ENCODE measurements at places on chromosomes 12 and 14.
A peak's percentile ranks its signal among the peaks of the same experiment; 100 is the strongest.

DNA sequence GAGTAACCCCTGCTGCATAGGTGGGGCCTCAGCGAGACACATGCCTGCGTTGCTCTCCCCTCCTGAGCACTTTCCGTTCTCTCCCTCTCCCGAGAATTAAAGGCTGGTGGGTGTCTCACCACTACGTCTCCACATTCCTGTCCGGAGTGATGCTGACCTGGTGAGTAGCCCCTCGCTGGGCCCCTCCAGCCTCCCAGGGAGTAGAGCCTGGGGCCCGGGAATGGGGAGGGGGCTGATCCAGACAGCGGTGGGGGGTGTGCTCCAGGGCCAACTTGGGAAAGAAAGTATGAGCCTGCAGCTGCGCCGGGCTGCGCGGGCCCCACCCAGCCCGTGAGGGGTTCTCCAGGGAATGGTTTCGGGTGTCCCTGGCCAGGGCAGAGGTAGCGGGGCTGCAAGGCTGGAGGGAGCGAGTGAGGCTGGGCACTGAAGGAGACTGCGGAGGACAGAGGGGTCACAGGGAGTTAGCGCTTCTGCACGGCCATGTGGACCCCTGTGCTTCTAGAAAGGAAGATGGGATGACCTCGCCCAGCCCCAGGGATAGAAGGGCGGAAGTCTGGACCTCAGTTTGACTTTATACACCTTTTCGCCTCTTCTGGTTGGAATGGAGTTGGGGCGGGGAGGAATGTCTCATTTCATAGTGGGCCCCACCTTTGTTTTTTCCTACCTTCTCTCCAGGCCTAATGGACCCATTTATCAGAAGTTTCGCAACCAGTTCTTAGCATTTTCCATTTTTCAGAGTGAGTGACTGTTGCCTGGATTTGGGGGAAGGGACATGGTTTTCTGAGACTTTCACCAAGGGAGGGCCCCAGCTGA, 22.5 kb downstream of the RHOF start:
- no peak for DNase-seq

- DNase-seq, result no peak
Measured at GRCh38 chr12:8689681-8690080, 8.1 kb upstream of the RIMKLB start.

- DNase-seq, result no peak
Measured at GRCh38 chr14:78767436-78767835, 597.3 kb downstream of the NRXN3 start.

DNA sequence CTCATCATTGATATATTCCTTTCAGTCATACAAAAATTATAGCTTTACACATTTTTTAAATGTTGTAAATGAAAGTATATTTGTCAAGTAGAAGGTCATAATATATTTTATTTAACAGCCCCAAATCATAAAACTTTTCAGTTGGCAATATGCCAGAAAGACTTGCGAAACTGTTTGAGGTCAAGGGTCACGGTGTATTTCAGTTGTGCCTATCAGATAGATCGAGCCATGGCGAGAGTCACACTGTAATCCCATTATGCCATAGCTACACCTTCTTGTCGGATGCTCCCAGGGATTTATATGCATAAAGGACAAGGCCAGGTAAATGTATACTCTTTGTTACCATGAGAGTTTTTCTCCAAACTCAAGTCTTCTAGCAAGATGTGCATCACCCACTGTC, 26.7 kb upstream of the G2E3 start:
- DNase-seq, result no peak

- no peak for DNase-seq
Measured at GRCh38 chr12:95607642-95608041, 56.4 kb upstream of the USP44 start.

- DNase-seq, result peak; percentile 17
Measured at GRCh38 chr14:74459289-74459946, 33.4 kb upstream of the SYNDIG1L start.

DNA sequence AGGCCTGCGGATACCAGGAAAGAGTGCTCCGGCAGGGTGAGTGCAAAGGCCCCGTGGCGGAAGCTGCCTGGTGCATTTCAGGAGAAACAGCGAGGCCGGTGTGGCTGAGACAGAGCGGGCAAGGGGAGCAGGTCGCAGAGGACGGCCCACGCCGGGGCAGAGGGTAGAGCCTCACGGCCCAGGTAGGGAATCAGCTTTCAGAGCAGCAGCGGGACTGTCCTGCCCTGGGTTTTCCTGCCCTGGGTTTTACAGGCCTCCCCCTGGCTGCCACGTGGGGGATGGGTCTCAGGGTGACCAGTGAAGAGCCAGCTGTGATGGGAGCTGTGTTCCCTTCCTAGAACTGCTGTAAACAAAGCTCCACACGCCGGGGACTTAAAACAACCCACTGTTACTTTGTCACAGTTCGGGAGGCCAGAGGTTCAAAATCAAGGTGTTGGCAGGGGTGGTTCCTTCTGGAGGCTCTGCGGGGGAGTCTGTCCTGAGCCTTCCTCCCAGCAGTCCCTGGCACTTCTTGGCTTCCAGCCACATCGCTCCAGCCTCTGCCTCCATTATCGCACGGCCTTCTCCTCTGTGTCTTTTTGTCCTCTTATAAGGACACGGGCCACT, 10.4 kb downstream of the NCOR2 start:
- no peak for DNase-seq

DNA sequence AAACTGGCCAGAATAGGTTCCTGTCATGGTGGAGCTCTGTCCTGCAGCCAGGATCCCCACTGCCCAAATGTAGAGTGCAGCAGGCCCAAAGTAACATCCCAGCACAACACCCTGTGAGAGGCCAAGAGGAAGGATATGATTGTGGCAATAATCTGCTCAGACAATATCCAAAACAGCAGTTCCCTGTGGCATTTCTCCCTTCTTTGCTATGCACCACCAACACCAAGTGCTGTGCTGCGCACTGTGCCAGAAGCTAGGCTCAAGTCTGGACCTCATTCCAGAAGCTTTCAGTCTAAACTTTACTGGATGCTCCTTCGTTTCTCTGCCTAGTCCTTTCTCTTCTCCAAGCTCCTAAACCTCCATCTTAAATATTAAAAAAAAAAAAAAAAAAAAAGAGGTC, 33.4 kb downstream of the SLC11A2 start:
- no peak for DNase-seq

DNA sequence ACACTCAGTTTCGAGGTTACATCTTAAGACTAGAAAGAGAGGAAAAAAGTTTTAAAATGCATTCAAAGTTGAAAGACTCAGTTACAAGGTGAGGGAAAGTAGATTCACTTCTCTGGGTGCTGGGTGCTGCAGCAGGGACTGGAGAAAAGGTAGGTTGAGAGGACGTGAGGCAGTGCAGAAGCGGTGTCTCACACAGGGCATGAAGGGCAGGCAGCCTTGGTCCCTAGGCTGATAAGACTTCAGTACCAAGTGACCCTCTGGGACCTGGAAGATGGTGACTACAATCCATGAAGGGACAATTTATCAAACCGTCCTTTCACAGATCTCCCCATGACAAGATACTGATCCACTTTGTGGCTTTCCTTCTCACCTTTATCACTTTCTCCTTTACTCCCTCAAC, 22.5 kb upstream of the UTP20 start:
- no peak for DNase-seq

DNA sequence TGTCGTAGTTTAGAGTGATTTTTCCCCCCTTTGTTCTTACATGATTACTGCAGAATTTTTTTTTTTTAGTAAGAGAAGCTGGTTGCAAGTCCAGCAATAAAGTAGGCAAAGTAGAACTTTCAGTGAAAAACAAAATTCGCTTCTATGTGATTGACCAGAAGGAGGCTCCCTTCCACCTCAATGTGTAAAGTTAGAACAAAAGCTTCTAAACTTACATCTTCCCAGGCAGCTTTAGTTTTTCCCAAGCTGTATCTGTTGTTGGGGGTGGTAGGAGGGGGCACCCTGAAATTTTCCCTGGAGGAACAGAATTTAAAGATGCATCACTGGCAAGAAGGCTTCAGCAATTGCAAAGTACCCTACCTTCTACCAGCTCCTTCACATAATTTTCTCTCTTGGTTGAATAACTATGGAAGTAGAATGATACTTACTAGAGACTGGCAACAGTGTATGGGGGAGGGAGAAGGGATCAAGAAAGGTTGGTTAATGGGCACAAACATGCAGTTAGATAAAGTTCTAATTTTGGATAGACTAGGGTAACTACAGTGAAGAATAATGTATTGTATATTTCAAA, 87.3 kb upstream of the E2F7 start:
- DNase-seq, result no peak

- DNase-seq, result no peak
Measured at GRCh38 chr12:112091563-112091962, 17.0 kb downstream of the NAA25 start.

DNA sequence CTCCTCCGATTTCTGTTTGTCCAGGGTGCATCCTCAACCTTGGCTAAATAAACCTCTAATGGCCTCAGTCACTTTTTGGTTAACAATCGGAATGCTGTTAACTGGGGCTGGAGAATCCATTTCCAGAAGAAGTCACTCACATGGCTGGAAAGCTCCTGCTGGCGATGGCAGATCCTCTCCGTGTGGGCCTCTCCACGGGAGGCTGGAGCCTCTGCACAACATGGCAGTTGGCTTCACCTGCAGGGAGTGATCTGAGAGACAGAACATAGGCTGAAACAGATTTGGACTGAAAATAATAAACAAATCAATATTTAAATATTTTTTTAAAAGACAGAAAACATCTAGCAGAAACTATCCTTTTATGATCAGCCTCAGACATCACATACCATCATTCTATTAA, 66.8 kb upstream of the FICD start:
- no peak for DNase-seq

- DNase-seq, result no peak
Measured at GRCh38 chr14:81710232-81710845, 176.7 kb upstream of the SEL1L start.

DNA sequence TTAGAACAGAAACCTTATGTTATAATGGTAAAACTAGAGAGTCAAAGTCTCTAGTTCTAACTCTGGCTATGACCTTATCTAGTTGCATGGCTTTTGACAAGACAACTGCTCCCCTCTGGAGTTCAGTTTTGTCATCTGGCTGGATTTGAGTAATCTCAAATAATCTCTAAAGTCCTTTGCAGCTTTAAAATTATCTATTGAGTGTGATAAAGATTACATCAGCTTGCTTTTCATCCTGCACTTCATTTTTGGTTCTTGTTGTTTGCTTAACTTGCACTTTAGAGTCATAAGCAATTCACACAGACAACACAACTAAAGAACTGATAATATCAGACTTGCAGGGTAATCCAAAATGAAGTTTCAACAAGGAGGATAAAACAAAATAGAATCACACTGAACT, 2.3 kb downstream of the AKAP5 start:
- no peak for DNase-seq

DNA sequence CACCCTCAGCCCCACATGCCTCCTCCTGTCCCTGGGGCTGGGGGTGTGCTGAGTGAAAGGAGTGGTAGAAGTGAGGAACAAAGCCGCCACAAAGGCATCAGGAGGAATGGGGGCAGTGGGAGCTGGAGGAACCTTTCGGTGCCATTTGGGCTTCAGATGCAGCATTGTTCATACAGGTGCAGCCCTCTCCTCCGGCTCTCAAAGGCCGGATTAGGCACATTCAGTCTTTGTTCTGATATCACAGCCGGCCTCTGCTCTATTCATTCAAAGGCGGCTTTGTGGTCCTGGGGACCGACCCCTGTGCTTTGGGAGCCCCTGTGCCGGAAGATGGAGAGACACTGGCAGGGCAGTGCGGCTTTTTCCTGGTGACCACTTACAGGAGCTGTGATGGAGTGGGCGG, 53.2 kb downstream of the SMOC1 start:
- no peak for DNase-seq

- DNase-seq, result no peak
Measured at GRCh38 chr14:104805326-104805678, 4.4 kb downstream of the ZBTB42 start.

- DNase-seq, result no peak
Measured at GRCh38 chr14:104593241-104593701, 11.3 kb downstream of the TMEM179 start.

DNA sequence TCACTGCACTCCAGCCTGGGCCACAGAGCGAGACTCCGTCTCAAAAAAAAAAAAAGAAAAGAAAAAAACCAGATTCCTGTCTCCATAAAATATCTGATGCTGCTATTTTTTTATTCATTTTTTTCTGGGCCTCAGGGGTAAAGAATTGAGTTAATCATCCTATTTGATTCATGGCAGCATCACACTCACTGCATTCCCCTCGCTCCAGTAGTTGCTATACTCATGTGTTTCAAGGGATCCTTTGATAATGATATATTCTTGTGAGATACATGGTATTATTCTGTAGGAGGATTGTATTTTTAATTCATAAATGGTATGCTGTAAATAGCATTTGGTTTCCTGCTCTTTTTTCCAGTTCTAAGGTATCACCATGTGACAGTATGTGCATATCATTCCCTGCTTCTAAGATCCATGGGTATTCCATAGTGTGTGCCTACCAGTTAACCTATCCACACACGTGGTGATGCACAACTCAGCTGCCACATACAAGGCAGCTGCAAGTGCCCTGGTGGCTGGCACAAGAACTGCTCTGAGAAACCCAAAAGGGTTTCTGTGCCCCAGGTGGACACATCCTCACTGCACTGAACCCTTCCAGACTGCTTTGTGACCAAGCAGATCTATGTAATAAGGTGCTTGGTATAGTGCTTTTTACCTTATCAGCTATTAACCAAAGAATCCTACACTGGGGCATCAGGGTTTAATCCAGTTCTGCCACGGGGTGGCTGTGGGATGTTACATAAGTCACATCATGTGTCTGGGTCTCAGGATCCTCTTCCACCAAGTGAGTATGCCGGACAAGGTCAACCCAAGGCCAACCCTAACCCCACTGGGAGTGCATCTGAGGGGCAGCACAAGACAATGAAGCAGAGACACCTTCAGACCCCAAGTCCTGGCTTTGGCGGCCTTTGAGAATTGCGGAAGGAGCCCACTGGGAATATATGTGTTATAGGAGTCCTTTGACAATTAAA, 74.6 kb downstream of the ZFP36L1 start:
- no peak for DNase-seq

GRCh38 chr12:94122591-94122990, 25.8 kb upstream of the PLXNC1 start:
- no peak for DNase-seq

DNA sequence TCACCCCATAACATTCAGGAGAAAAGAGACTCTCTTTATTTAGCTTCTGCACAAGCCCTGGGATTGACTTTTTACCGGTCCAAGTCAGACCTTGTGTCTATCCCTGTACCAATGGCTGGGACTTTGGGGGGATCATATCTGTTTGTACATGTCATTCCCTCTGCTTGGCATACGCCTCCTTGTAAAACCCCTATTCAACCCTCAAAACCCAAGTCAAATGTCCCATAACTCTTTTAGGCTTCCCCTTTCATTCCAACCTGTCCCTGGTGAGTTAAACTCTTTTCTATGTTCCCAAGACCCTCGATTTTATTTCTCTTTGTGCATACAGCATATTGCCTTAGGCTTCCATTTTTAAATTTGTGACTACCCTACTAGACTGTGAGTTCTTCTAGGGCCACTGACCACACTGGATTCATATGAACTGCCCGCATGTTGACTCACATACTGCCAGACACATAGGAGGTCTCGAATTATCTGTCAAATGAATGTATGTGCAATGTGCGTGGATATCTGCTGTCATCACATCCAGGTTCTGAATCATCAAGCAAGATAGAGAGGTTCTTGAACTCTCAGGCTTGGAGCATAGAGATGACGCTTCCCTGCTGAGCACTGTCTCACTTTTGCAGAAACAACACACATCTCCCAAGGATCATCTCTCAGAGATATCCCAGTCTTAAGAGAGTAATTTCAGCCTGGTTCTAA, 548.6 kb upstream of the TBX3 start:
- no peak for DNase-seq

All from stimulated activated CD4-positive, alpha-beta T cell treated with anti-CD3 and anti-CD28 coated beads, Interleukin-12 subunit alpha, Interleukin-12 subunit beta, amount 100 ng/mL, for 4 hours (primary cell).